ENCODE measurements at places on chromosomes 5 and 9.

DNA sequence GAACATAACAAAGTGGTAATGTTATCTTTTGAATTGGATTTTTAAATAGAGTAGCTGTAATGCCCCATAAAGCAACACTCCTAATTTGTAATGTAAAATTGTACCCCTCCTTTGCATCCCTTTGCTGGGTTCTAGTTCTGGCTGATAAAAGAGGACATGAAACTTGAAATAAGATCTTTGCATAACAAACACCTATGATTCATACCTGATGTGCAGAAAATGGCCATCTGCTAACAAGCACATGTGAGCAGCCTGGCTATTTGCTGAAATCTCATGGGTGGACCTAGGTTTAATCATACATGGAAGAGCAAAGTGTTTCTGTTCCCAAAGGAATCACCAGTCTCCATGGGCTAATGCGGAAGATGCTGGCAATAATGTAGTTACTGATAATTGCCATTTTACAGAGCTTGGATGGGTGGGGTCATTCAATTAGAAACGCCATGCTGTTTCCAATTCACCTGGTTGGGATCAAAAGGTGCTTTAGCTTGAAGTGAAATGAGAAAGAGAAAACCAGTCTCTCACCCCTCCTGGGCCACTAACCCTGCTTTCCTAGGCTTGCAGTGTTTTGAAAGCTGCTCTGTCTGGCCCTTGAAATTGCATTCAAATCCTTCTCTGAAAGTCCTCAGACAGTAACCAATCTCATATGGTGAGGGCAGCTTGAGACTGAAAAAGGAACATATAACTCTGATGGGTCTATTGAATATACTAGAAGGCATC is 585.1 kb downstream of the TLE4 start:
- DNase-seq, result peak; percentile 50

- no peak for DNase-seq
These were observed 1816.1 kb upstream of the C9orf72 start for GRCh38 chr9:29389421-29389820.

GRCh38 chr5:114435885-114436299 is 74.0 kb downstream of the KCNN2 start:
- no peak for DNase-seq

DNA sequence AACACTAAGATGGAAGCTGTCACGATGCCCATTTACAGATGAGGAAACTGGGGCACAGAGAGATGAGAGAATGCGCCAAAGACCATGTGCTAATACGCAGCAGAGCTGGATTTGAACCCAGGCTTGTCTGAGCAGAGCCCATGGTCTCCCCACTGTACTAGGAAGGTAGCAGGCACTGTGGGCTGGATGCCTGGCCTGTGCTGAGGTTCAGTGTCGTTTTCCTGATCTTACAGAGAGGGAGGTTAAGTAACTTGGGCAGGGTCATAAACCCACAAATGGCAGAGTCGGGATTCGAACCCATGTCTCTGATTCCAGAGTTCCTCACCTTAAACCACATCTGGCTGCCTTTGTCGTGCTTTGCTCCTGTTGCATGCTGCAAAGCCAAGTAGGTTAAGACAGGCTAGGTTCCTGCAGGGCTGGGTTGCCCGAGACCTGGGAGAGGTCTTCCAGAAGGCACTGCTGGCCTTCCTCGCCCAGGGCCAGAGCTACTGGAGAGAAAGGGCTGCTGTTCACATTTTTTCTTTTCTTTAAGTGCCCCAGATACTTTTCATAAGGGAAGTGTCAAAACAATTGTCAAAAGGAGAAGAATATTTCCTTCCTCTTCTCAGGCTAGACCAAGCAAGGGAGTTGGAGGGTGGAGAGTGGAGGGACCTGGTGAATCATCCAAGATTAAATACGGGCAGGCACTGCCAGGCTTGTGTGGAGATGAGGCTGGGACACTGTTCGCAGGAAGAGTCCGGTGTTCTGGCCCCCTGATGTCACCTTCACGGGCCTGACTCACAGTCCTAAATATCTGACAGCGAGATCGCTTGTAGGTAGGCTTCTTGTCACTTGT is 3.2 kb downstream of the NEK6 start:
- DNase-seq, result no peak

GRCh38 chr9:75169623-75170022 is 81.3 kb downstream of the OSTF1 start:
- no peak for DNase-seq

GRCh38 chr5:16437977-16438376 is 27.6 kb downstream of the ZNF622 start:
- no peak for DNase-seq

- no peak for DNase-seq
These were observed 24.0 kb downstream of the TRIP13 start for GRCh38 chr5:916441-917293.

DNA sequence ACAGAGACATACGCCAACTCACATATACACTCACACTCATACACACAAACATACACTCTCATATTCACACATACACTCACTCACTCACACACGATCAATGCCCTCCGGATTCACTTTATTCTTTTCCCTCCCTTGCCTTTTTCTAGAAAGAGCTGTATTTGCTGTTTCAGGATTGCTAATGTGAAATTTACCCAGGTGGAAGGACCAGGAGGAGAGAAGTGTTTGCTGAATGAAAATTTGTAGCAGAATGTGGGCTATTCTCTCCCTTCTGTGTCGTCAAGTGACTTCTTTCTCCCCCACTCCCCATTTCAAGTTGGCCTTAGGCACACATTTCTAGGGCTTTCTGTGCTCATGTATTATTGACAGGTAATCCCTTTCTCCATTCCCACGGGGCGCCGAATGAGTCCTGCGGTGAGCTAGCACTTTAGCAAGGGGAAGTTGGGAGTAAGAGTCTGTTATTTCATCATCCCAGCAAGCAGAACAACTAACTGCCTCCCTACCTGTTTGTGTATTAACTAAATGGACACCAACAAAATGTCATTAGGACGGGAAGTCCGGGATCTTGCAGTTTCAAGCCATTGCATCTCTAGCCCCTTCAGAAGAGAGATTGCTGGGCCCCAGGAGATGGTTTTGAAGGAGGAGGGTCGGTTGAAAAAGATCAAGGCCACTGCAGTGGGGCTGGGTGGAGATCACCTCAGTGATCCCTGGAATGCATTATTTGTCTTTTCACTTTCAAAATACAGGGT is 97.1 kb upstream of the TAF11L2 start:
- DNase-seq, result no peak

DNA sequence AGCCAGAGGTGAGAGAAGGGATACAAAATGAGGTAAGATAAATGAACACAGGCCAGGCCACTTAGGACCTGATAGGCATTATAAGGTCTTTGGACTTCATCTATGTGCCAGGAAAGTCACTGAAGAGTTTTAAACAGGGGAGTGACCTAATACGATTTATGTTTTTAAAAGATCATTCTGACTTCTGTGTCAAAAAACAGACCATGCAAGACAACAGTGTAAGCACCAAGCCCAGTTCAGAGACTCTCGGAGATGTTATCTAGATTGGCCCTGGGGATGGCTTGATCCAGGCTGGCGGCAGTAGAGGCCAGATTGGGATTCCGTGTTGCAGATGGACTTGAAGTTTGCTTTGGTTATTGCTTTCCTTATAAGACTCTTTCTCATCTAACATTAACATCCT is 43.0 kb upstream of the DPYSL3 start:
- no peak for DNase-seq

- no peak for DNase-seq
These were observed 28.2 kb upstream of the C5orf63 start for GRCh38 chr5:127101533-127101932.

- no peak for DNase-seq
These were observed 1.9 kb downstream of the MTAP start for GRCh38 chr9:21804331-21804730.

GRCh38 chr5:167915237-167915636 is 376.2 kb upstream of the WWC1 start:
- DNase-seq, result no peak

DNA sequence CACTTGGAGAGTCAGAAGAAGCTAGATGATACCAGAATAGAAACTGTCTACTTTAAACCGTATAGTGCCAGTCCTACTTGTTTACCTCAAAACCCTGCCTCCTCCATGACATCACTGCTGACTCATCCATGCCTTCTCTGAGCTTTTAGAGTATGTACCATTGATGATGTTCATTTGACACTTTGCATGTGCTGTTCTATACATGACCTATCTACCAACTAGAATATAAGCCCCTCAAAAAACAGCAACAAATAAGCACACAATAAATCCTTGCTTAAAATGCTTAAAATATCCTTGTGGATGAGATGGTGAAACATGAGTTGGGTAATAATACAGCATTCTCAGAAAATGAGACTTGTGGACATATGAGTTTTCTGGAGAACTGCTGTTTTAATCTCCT is 2.6 kb downstream of the CTNNAL1 start:
- DNase-seq, result peak; percentile 21

DNA sequence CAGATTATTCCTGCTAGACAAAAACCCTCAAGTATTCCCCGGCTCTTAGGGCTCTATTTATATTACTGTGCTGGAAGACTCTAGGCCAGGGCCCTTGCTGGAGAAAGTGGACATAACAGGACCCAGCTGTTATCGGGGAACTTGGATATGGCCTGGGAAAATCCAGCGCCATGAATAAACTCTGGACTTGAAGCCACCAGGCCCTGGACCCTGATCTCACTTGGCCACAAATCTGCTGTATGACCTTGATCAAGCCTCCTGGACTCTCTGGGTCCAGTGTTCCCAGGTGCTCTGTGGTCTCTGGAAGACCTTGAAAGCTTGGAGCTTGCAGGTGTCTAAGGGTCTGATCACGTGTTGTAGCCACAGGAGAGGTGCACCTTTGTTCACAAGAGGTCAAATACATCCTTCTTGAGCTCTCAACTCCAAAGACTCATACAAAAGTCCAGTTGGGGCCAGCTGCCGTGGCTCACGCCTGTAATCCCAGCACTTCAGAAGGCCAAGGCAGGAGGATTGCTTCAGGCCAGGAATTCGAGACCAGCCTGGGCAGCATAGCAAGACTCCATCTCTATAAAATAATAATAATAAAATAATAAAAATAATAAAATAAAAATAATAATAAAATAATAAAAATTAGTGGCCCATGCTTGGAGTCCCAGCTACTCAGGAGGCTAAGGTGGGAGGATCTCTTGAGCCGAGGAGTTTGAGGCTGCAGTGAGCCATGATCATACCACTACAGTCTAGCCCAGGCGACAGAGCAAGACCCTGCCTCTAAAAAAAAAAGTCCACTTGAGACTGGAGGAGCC is 26.5 kb downstream of the COL27A1 start:
- DNase-seq, result no peak

- no peak for DNase-seq
These were observed 2244.0 kb upstream of the ACO1 start for GRCh38 chr9:30140407-30140806.

DNA sequence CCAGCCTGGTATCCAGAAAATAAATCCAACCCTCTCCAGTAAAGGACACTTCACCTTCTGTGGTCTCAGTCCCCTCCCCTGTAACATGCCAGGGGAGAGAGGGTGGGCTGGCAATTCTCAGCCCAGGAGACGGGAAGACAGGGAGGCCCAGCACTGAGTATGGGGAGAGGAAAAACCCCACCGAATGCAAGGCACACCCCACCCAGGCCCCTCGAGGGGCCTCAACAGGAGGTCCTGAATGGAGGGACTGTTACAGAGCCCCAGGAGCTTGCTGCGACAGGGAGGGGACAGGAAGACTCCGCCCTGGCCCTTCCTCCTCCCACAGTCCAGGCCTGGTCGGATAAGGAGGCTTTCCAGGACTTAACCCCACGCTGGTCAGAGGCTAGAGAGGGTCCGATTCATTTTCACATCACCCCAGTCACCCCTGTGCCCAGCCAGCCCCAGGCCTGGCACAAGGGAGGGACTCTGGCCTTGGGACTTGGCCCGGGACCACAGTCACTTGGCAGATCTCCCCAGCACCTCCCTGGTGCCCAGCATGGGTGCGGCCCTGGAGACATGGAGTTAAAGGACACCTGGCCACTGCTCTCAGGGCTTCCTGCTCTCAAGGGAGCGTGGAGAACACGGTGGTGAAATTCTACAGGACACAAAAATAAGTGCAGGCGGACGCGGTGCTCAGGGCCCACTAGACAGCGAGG is 44.9 kb upstream of the STXBP1 start:
- DNase-seq, result peak; percentile 49

DNA sequence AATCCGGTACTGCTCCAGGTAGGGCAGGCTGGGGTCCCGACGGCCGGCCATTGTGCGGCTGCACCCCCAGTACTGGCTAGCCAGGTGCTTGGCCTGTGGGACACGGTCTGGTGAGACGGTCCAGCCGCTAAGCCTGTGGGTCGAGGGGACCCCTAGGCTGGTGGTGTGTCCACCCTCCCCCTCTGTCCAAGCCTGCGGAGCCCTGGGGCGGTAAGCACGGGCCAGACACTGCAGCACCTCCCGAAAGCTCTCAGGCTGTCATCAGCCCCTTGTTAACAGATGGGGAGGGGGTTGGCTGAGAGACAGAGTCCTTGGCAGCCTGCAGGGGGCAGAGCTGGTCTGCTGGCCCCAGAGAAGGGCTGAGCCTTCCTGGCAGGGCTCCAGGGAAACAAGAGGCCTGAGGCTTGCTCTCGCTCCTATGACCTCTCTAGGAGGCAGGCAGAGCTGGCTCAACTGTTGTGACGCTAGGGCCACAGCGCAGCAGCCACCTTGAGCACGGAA is 11.8 kb upstream of the MRNIP start:
- DNase-seq, result no peak

- DNase-seq, result peak; percentile 47
These were observed at the start of gene PTGS1 for GRCh38 chr9:122370869-122371755. Gene PTGS1, plus strand, starts transcription at chr9:122371024. Its CDS starts 61 bp downstream, at chr9:122371085.

- no peak for DNase-seq
These were observed 26.1 kb downstream of the SPDL1 start for GRCh38 chr5:169609716-169610115.

DNA sequence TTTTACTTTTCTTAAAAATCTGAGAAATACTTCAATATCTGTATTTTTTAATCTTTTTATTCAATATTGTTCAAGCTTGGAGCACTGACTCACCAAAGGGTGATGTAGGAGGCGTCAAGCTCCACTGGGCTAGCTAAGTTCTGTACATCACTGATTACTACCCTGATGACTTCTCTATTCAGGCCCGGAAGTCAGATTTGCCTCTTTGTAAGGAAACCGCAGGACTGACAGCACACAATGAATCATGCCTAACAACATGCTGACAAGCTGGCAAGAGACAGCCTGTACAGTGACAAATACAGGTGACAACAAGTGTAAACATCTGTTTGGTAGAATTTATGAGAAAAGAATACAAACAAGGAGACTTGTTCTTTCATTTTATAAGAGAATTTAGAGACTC is 627.9 kb upstream of the RORB start:
- peak; percentile 44 for DNase-seq

- no peak for DNase-seq
These were observed 4.1 kb downstream of the HBEGF start for GRCh38 chr5:140342287-140342686.

GRCh38 chr5:37132646-37133045 is 116.5 kb downstream of the CPLANE1 start:
- no peak for DNase-seq

DNA sequence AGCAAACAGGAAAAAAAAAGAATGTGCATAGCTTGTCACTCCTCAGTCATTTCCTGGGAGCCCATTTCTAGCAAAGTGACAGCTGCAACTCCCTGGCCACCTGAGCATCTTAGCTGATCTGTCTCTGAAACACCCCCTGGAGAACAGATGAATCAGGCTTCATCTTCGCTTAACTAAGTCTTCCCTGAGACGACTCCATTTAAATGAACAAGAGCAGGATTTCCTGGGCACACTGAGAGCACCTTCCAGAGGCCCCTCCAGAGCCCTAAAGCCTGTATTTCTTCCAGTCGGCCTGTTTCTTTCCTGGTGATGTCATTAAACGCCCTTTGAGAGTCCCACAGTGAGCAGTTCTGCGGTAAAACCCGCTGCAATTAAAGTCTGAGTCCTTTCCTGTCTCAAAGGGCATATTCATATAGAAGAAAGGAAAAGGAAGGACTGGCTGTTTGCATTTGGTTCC is 13.9 kb downstream of the TGFBI start:
- no peak for DNase-seq

Measured in NCI-H1417 (cell line).